ENCODE measurements at places on chromosomes 7 and 10. TPM values are rescaled to one million over a fixed set of nuclear protein-coding genes. Genes with fewer than 3 reads are reported as not detected.

DNA sequence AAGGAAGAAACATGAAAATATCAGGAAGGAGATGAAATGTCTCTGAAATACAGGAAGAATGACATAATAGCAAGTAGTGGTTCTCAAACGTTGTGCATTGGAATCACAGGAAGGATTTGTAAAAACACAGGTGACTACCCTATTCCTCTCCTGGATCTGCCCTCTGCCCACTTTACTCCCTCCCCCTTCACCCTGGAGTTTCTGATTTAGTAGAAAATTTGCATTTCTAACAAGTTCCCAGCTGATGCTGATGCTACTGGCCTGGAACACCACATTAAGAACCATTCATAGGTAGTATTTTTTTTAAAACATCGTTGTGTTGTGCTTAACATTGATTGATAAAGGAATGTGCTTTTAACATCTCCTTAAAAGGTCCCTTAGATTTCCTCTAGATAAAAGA lies 130.9 kb downstream of the PHF14 start:
- no peak overlapping the region for H3K4me3 ChIP-seq
- H3K4me1 ChIP-seq, result no peaks in the 10 kb centered on the region
- peaks cover 8% of the 10 kb centered on the region for H3K36me3 ChIP-seq
- no peak for DNase-seq
- H3K27ac ChIP-seq, result no peak overlapping the region

DNA sequence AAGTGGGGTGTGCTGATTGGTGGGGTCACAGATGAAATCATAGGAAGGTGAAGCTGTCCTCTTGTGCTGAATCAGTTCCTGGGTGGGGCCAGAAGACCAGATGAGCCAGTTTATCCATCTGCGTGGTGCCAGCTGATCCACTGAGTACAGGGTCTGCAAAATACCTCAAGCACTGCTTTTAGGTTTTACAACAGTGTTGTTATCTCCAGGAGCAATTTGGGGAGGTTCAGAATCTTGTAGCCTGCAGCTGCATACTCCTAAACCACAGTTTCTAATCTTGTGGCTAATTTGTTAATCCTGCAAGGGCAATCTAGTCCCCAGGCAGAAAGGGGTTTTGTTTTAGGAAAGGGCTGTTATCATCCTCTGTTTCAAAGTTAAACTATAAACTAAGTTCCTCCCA lies 17.0 kb upstream of the IFRD1 start:
- no peaks in the 10 kb centered on the region for H3K36me3 ChIP-seq
- no peak for DNase-seq
- H3K4me1 ChIP-seq, result no peaks in the 10 kb centered on the region

GRCh38 chr10:89184638-89185037 lies 22.5 kb downstream of the CH25H start:
- no peaks in the 10 kb centered on the region for H3K36me3 ChIP-seq
- H3K27ac ChIP-seq, result no peak overlapping the region
- DNase-seq, result no peak
- H3K27me3 ChIP-seq, result peaks cover 8% of the 10 kb centered on the region
- H3K4me1 ChIP-seq, result peaks cover 6% of the 10 kb centered on the region

GRCh38 chr10:60827791-60828488 lies 49.7 kb downstream of the CDK1 start:
- no peak overlapping the region for H3K27ac ChIP-seq
- no peak overlapping the region for H3K4me3 ChIP-seq
- H3K4me1 ChIP-seq, result peaks cover 9% of the 10 kb centered on the region
- no peaks in the 10 kb centered on the region for H3K36me3 ChIP-seq
- no peak for DNase-seq

DNA sequence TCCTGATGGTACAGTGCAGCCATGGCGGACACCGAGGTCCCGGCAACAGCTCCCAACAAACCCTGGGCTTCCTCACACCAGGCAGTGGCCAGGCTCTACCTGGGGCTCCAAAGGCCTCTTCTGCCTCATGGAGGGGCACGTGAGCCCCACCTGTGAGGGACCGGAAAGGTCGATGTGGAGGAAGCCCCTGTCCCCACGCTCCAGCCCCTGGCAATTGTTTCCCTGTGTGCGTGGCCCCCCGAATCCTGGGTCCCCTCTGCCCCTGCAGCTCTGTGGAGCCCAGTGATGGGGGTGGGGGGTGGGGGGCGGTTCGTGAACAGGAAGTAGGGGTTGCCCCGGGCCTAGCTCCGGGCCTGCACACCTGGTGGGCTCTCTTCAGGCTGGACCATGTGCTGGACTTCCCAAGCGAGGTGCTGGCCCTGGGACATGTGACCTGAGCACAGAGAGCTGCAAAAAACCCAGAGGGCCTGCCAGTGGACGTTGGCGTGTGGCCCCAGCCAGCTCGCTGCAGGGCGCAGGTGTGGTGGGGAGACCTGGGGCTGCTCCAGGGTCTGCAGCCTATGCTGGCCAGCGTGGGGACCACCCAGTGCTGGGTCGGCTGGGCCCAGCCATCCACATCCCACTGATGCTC lies 72.6 kb downstream of the INPP5A start:
- H3K4me3 ChIP-seq, result no peak overlapping the region
- no peaks in the 10 kb centered on the region for H3K36me3 ChIP-seq
- DNase-seq, result no peak
- H3K27ac ChIP-seq, result no peak overlapping the region
- peaks cover 18% of the 10 kb centered on the region for H3K4me1 ChIP-seq
- no peaks in the 10 kb centered on the region for H3K27me3 ChIP-seq

GRCh38 chr10:92737484-92737883 lies 47.7 kb downstream of the HHEX start:
- H3K4me1 ChIP-seq, result no peaks in the 10 kb centered on the region
- H3K36me3 ChIP-seq, result no peaks in the 10 kb centered on the region
- H3K4me3 ChIP-seq, result no peak overlapping the region
- no peak overlapping the region for H3K27ac ChIP-seq
- DNase-seq, result no peak

- peaks cover 5% of the 10 kb centered on the region for H3K36me3 ChIP-seq
- no peak overlapping the region for H3K27ac ChIP-seq
- H3K4me1 ChIP-seq, result peaks cover 4% of the 10 kb centered on the region
- H3K27me3 ChIP-seq, result no peaks in the 10 kb centered on the region
- DNase-seq, result no peak
Measured at GRCh38 chr7:101912716-101913110, 95.3 kb downstream of the CUX1 start.

DNA sequence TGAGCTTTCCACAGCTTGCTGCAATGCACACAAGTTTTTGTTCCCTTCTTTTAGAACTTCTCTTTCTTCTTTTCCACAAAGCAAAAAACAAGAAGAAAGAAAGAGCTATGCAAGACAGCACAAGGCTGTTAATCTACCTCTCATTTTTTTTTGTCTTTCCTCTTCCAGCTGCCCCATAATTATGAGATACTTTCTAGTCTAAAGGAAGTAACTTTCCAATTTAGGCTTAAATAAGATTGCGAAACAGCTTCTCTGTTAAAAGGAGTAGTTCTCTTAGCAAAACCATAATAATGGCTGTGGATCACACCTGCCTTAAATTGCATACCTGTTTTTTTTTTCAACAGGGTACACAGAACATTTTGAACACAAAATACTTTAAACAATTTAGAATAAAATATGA lies 56.0 kb downstream of the NDUFB2 start:
- no peaks in the 10 kb centered on the region for H3K27me3 ChIP-seq
- no peaks in the 10 kb centered on the region for H3K4me1 ChIP-seq
- peaks cover 8% of the 10 kb centered on the region for H3K36me3 ChIP-seq
- no peak overlapping the region for H3K27ac ChIP-seq

GRCh38 chr7:158076656-158077055 lies 511.0 kb downstream of the PTPRN2 start:
- no peak for DNase-seq
- H3K27ac ChIP-seq, result no peak overlapping the region
- no peak overlapping the region for H3K4me3 ChIP-seq
- no peaks in the 10 kb centered on the region for H3K4me1 ChIP-seq
- no peaks in the 10 kb centered on the region for H3K27me3 ChIP-seq
- no peaks in the 10 kb centered on the region for H3K36me3 ChIP-seq

GRCh38 chr10:88154596-88155250 lies 291.3 kb downstream of the PTEN start:
- DNase-seq, result no peak
- H3K27ac ChIP-seq, result no peak overlapping the region
- no peaks in the 10 kb centered on the region for H3K27me3 ChIP-seq
- H3K4me1 ChIP-seq, result peaks cover 28% of the 10 kb centered on the region
- H3K36me3 ChIP-seq, result no peaks in the 10 kb centered on the region

- no peak for DNase-seq
- H3K4me1 ChIP-seq, result no peaks in the 10 kb centered on the region
- H3K27me3 ChIP-seq, result no peaks in the 10 kb centered on the region
- no peak overlapping the region for H3K27ac ChIP-seq
- no peaks in the 10 kb centered on the region for H3K36me3 ChIP-seq
Measured at GRCh38 chr7:56125831-56126230, 9.6 kb upstream of the NUPR2 start.

DNA sequence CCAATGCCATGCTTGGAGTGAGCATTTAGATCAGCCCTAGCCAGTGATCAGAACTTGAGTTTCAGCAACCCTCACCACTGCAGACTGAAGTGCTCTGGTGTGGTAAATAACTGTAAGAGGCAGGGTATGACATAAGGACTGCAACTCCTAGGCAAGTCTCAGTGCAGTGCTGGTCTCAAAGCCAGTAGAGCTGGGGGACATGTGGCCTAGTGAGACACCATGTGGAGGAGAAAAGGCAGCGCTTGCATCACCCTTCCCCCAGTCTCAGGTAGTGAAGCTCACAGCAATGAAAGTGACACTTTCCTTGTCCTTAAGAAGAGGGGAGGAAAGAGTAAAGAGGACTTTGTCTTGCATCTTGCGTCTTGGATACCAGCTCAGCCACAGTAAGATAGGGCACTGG lies 386.8 kb upstream of the POT1 start:
- H3K4me1 ChIP-seq, result no peaks in the 10 kb centered on the region
- H3K27ac ChIP-seq, result no peak overlapping the region
- H3K4me3 ChIP-seq, result no peak overlapping the region
- H3K27me3 ChIP-seq, result no peaks in the 10 kb centered on the region
- no peaks in the 10 kb centered on the region for H3K36me3 ChIP-seq

DNA sequence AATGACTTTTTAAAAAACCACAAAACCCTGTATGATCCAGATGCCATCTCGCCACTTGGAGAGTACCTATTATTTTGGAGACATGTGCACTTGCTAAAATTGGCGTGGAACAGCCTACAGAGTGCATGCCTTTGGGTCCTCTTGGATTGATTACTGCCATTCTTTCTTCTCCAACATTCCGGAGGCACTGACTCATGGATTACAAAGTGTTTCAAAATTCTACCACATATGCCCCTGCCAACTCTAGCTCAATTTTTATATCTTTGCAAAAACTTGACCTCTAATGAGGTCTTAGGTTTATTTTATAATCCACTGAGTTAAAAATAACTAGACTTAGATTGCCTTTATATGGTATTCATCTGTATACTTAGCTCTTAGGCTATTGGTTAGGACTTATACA lies 55.8 kb upstream of the KIF5B start:
- no peak overlapping the region for H3K27ac ChIP-seq
- H3K4me3 ChIP-seq, result no peak overlapping the region
- no peaks in the 10 kb centered on the region for H3K4me1 ChIP-seq
- DNase-seq, result no peak
- no peaks in the 10 kb centered on the region for H3K36me3 ChIP-seq

Gene RP9
- total RNA-seq, result 14.0 TPM

Gene ACSL5
- total RNA-seq, result 32.9 TPM

Gene SPDYE6
- not detected for total RNA-seq

Gene DGKI
- total RNA-seq, result 7.0 TPM

Gene AMPH
- not detected for total RNA-seq

Gene CDH23
- 2.6 TPM for total RNA-seq

Gene TMEM213
- 0.39 TPM for total RNA-seq

Gene PALS2
- total RNA-seq, result 21.0 TPM

Gene LIPF
- not detected for total RNA-seq

Gene CRCP
- 19.6 TPM for total RNA-seq

Gene CLCN1
- not detected for total RNA-seq

Data from activated CD4-positive, alpha-beta memory T cell treated with anti-CD3 and anti-CD28 coated beads for 36 hours (primary cell).